ENCODE measurements at places on chromosomes 7 and 10.
A peak's percentile ranks its signal among the peaks of the same experiment; 100 is the strongest.

DNA sequence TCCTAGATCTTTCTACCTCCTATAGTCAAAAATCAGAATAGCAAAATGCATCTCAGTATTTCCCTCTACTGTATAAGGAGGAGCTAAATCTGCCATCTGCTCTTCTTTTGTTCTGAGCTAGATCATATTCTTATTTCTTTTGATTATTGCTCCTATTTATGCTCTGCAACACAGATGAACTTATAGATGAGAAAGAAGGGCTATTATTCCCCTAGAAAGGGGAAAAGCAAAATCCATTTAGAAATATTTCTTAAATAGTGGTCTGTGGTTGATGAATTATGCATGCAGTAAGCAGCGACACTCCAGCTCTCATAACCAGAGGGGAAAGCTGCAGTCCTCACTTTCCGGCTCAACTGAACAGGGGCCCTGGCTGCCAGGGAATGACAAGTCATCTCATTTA, 207.3 kb upstream of the SORCS1 start:
- no peak for DNase-seq

- DNase-seq = peak; percentile 33
These were observed 32.1 kb upstream of the A1CF start for GRCh38 chr10:50917486-50917885.

DNA sequence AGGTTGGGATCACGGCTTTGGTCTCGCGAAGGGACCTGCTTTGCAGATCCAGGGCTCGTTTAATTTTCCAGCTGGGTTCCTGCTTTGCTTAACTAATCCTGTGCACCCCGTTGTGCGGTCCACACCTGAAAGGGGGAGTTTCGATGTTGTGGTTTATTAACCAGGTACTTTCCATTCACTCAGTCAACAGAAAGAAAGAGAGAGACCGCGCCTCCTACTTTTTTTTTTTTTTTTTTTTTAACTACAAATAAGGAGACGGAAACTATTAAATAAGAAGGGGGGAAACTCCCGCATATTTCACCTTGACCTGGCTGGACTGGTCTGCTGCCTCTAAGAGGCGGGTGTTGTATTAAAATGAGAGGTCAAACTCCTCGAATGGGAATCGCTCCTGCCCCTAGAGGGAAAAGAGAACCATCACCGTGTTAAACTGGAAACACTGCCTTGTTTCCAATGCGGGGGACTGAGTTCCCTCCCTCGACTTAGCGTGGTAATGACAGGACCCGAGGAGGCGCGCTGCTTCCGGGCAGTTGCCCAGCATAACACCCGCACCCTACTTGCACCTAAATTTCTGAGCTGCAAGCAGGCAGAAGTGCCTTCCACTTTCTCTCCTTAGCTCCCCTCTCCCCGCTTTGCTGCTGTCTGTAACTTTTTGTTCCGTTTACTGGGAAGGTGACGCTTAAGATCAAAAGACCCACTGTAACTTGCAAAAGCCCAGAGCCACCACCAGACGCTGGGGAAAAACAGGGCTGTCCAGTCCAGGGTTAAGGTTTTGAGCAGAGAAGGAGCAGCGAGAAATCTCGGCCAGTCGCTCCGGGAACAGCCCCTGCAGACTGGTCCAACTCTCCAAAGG, 1.1 kb upstream of the ITGB8 start:
- peak; percentile 66 for DNase-seq

- DNase-seq = no peak
These were observed 73.5 kb downstream of the CTNNA3 start for GRCh38 chr10:67622511-67622910.

- no peak for DNase-seq
These were observed 397.8 kb downstream of the AUTS2 start for GRCh38 chr7:69996121-69996520.

DNA sequence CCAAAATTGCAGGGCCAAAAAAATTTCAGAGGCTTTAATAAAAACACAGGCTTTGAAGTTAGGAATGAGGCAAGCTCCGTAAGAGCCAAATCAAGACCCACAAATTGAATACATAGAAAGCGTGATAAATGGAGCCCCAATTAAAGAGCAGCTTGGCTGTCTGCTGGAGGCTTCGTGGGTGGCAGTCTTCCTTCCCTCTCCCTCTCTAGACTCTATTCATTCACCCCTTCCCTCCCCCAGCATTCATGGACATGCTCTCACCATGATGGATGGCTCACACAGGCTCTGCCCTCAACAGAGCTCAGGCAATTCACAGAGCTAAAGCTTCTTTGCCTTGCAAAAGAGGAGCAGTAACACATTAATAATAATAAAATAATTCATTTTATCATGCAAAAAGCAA, 214.1 kb downstream of the HERPUD2 start:
- DNase-seq = no peak

All from AG08396 (cell line).